Hypothalamus (tissue), 51 donors: ENCODE measurements at places on chromosomes 16 and 17.
A peak's percentile ranks its signal among the peaks of the same experiment; 100 is the strongest.

DNA sequence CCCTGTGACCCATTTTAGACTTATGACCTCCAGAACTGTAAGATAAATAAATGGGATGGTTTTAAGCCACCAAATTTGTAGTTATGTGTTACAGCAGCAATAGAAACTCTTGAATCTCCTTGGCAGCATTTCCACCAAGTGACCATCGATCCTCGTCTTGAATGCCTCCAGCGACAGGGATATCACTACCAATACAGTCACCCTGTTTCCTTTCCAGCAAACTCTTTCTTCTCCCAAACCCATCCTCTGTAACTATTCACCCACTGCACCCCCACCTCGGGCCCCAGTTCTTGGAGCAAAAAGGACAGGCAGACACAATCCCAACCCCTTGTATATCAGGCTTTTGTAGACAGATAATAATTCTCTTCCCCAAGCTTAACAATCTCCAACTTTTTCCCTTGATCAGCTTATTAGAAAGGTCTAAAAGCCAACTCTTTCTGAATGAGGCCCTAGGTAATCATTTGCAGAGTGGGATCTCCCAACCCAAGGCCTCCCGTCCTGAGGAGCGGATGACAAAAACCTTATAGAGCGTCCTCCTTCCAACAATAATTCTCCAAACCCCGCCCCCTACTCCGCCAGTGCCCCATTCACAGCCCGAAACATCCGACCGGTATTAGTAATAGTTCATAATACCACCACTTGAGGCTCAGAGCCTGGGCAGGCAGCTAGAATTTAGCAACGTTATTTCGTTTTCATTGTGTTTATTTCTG is 14.7 kb upstream of the PLLP start:
- no peak for DNase-seq

DNA sequence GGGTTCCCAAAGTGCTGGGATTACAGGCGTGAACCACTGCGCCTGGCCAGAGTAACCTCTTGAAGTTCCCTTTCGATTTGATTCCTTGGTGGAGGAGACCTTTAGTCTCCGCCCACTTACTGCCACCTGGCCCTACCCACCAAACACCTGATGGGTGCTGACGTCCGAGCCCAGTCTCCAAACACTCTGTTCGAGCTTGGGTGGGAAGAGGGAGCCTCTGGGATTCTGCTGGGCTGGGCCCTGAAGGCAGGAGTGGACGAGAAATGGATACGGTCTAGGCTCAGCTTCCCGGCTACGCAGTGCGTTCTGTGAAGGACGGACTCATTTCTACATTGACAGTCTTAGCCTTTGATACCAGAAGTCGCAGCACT is 870 bp upstream of the ITGA3 start:
- DNase-seq: no peak

- no peak for DNase-seq
These were observed 10.2 kb downstream of the SMURF2 start for GRCh38 chr17:64651889-64652288.

DNA sequence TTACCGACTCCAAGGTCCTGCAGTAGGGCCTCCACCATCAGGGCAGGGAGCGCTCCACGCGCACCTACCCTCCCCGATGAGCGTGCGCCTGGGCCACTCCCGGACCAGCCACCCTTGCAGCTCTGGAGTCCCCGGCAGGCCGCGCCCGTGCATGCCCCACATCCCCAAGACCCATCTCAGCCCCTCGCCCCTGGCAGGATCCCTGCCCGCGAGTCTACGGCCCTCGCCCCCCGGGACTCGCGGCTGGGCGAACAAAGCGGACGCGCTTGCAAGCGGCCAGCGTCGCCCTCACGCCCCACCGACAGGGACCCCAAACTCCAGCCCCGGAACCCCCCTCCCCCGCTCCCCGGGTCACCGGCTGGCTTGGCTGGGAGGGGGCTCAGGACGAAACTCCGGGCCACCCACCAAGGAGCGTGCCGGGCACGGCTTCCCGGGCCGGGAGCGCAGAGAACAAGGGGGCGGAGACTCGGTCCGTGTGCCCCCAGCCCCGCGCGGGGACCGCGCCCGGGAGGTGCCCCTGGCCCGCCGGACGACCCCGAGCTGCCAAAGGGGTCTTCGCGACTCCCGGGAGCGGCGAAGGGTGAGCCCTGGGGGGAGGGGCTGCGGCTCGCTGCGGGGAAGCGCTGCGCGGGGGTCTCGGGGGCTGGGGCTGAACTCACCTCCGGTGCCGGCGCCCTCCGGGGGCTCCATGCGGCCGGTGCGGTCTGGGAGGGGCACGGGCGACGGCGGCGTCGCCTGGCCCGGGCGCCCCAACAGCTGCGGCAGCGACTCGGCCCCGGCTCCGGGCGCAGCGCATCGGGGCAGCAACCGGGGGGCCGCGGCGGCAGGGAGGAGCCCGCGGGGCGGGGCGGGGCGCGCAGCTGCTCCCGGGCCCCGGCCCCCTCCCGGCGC is at the start of gene DBNDD1:
Gene DBNDD1 (minus strand): TSS at position 805 of the 891 bp plus-strand sequence. CDS start 115 bp downstream, at position 690.
- DNase-seq: no peak

- no peak for DNase-seq
These were observed 403 bp downstream of the TEPSIN start for GRCh38 chr17:81238490-81238814.

- DNase-seq: no peak
These were observed 201.5 kb upstream of the CPHXL start for GRCh38 chr16:75927810-75928209.

DNA sequence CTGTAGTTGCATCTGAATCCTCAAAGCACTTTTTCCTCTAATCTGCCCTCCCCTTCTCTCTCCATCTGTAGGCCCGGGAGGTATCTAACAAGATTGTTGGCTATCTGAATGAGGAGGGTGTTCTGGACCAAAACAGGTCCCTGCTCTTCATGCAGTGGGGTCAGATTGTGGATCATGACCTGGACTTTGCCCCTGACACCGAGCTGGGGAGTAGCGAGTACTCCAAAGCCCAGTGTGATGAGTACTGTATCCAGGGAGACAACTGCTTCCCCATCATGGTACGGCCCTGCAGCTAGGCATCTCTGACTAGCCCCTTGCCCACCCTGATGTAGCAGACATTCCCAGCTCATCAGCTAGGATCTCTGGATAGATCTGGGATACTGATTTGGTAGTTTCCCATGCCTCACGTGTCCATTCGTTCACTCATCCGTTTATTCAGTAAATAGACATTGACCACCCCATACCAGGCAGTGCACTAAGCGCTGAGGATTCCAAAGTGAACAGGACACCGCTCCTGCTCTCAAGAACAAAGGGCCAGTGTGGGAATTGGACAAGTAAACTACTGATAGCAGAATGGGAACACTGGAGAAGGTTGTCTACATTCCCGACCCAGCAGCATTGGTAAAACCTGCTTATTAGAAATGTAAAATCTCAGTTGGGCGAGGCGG is 12.1 kb downstream of the LPO start:
- DNase-seq: no peak

DNA sequence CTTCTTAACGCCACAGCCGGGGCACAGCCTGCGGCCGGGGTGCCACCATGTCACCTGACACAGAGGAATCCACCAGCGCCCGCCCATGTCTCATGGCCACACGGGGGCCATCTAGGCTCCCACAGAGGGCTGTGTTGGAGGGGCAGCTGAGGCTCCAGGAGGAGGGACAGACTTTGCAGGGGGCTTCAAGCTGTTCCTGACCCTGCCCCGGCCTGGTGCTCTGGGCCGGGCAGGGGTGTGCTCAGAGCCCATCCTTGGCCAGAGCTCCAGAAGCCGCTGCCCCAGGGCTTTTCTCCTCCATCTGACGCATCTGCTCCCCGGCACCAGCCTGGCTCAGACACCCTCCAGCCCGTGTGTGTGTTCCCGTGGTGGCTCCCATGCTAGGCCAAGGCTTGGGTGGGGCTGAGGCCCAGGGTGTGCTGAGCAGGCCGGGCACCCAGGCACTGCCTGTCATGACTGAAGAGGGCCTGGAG is 7.8 kb upstream of the SLC38A10 start:
- DNase-seq: no peak

GRCh38 chr17:46100590-46100989 is 92.6 kb downstream of the KANSL1 start:
- no peak for DNase-seq

DNA sequence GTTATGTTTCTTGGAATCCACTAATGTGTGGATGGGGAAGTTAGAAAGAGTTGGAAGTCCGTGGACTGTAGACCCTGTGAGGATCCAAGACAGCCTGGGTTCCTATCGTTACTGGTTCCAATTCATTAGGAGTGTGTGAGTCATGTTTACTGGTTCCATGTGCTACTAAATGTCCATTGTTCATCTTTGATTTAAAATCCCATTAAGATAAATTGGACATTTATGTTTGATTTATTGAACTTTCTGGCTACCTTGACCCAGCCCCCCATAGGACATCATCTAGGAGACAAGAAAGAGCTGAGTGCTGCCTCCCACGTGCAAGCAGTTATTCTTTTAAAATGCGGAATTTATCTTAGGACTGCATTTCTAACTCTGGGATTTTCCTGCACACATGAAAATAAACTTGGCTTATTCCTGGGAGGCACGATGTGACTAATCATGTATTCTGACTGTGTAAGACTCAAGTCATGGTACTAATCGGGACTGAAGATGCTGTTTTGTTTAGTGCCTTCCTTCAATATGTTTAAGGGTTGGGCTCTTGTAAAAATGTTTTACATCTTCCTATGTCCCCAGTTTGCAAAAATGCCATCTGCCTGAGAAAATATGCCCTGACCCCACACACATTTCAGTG is 53.4 kb downstream of the RGS9 start:
- no peak for DNase-seq

DNA sequence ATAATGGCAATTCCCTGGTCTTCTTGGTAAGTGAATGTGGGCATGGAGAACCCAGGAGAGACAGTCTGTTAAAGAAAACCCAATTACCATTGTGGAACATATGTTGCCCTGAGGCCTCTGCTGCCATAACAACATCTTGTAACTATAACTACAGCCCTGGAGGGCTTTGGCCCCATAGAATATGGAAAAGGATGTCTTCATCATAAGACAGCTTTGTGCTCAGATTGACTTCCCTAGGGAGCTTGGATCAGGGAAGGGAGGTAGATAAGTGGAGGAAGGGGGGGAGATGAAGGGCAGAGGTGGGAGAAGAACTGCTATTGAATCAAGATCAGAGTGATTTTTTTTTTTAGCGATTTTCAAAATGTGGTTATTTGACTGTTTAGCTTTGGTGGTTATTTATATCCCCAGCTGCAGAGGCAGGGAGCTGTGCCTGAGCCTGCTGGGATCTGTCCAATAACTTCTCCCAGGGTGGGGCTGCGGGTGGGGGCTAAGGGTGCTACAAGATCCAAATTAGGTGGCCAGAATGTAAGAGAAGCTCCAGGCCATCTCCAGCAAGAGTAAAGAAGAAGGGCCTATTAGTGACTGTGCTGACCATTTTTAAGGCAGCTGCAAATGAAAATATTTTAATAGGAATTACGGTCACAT is 5.3 kb upstream of the KAT7 start:
- no peak for DNase-seq

- DNase-seq: no peak
These were observed 151.0 kb downstream of the SHISA9 start for GRCh38 chr16:13052431-13052830.

GRCh38 chr17:39270923-39271322 is 45.2 kb upstream of the STAC2 start:
- no peak for DNase-seq

DNA sequence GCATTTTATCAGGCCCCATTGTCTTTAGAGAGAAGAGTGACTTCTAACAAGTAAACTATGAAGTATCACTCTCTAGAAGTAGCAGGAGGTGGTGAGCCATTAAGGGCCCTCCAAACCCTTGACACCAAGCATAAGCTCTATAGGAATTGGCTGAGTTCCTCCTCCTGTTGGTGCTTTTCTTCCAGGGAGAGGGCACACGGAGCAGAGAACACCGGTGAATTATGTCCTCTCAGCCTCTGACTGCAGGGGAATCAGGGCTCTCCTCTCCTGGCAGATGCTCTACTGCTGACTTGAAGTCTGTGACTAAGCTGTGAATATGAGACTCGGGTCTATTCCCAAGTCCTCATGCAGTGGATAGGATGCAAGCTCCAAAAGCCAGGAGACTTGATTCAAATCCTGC is 32.3 kb downstream of the CHD9 start:
- DNase-seq: no peak

DNA sequence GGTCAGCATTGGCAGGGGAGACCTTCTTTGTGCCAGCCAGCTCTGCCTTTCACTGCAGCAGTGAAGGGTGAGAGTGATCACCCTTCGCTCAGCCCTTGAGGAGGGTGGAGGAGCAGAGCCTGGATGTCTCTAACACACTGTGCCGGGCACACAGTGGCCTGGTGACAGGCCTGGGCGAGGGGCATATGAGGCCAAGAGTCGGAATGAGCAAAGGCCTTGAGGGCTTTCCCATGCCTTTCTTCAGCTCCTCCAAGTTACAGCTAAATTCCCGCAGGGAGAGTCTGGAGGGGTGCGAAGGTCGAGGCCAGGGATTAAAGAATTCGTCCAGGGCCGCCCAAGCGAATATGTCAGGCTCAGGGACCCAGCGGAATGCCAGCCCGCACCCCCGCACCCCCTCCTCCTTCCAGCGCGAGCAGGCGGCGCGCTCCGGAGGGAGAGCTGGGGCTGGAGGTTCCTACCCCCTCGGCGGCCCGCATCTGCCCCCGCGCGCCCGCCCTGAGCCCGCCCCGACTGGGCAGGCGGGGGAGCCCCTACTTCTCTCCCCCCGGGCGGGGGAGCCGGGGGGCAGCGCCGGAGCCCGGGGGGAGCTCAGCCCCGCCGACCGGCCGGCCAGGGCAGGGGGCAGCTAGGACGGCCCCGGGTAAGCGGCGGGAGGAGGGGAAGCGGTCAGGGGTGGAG is at the start of gene RASL10B:
Gene RASL10B (plus strand): TSS at position 401 of the 678 bp plus-strand sequence. CDS start 3,546 bp downstream, outside the sequence.
- peak; percentile 41 for DNase-seq
